Hematopoietic multipotent progenitor cell treated with erythropoietin and hydrocortisone succinate and interleukin-3 and kit ligand, for 6 days (in vitro differentiated cells): ENCODE measurements at places on chromosomes 7 and 10.
A peak's percentile ranks its signal among the peaks of the same experiment; 100 is the strongest.

- DNase-seq = no peak
Measured at GRCh38 chr7:68224041-68224741, 1227.6 kb downstream of the TYW1 start.

DNA sequence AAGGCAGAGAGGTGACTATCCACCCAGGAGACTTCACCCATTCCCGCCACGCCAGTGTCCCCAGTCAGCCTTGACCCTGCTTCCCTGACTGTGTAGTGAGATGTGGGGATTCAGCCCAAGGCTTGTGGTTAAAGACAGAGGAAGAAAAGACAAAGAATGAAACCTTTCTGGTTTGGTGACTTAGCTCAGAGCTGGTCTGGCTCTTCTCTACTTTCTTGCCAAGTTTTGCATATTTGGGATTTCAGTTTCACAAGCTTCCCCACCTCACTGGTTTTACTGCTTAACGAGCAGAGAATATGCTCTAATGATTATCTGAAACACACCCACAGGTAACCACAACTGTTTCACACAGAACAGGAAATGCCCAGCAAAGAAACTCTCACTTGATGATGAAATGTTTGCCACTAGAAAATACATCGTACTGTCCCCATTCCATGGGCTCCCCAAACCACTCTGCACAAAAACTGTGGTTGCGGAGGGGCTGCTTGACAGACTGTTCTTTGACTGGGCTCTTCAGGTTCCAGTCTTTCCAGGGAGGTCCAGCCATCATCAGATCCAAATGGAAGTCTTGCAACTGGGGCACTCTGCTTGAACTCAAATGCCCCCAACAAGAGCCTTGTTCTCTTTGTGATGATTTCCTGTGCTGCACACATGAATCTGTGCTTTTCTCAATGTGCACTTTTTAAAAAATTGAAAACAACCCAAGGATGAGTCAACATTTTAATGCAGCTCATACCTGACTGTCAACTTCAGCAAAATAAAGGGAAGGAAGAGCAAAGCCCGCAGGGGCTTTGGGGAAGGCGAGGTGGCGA is 95.5 kb downstream of the CTBP2 start:
- peak; percentile 68 for DNase-seq

DNA sequence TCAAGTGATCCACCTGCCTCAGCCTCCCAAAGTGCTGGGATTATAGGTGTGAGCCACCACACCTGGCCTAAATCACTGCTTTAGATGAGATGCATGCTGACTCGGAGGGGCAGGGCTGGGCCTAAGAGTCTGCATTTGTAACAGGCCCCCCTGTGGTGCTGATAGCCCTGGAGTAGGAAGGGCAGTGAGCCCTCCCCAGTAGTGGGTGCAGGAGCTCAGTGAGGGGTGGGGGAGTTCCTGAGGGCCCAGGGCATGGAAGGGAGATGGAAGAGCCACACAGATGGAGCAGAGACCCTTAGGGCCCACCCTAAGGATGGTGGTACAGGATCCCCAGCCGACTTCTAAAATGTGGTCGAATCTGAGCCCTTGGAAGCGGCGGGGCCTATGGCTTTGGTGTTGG is 131.7 kb upstream of the PPIF start:
- no peak for DNase-seq

- no peak for DNase-seq
Measured at GRCh38 chr7:94923412-94923811, 16.0 kb downstream of the PPP1R9A start.
